Activated T-helper 9 cell treated with anti-CD3 and anti-CD28 coated beads, Interleukin-2, amount 50 U/mL, for 16 hours (primary cell): ENCODE measurements at places on chromosomes 2 and 18.

GRCh38 chr18:32049393-32050171, 31.0 kb downstream of the RNF125 start:
- DNase-seq, result peak; percentile 18

DNA sequence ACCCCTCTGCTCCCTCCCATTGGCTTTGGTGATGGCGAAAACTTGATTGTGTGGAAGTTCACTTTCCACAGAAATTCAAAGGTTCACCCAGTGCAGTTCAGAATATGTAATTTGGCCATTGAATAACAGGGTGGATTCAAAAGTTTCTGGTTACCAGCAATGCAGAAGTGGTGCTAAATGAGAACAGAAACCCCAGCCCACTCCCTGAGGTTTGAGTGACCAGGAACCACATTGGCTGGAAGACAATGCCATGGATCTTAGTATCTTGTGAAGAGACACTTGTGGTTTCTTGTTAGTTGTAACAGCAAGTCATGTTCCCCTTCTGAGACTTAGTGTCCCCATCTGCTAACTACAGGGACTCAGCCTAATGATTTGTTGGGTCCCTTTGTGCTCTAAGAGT, 49.8 kb downstream of the QPCT start:
- no peak for DNase-seq

DNA sequence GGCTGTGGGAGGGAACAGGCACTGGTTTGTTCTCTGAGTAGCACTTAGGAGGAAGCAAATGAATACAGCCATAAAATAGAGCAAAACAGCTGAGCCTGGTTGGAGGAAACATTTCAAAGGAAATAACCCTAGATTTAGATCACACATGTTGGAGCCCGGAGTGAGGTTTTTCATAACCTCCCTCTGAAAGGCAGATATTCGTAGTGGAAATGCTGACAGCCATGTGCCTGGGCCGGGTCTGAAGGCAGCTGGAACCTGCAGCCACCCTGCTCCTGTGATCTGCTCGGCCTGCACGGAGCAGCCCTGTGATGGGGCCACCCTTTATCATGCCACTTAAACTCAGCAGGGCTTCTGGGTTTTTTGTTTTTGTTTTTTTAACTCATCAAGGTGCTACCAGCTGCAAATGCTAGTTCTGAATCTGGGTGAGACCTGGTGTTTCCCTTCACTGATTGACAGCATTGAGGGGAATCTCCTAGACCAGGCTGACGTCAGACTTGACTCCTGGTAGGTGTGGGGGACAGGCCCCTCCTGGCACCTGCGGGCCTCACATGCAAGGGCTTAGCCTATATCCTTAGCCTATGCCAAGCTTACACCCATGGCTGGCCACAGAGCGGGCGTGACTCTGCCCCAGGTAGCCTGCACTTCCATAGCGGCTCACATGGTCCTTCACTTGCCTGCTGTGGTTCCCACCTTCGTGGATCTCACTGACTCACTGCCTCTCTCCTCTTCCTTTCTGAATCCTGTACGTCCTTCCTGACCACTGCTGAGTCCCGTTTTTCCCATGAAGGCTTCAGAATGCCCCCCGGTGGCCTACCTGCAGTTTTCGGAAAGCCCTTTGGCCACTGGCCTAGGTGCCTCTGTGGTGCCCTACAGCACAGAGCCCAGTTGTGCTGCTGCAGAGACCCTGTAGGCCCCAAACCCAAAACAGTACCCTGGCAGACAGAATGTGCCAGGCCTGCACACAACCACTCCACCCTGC, 217.3 kb downstream of the SEPTIN10 start:
- no peak for DNase-seq

DNA sequence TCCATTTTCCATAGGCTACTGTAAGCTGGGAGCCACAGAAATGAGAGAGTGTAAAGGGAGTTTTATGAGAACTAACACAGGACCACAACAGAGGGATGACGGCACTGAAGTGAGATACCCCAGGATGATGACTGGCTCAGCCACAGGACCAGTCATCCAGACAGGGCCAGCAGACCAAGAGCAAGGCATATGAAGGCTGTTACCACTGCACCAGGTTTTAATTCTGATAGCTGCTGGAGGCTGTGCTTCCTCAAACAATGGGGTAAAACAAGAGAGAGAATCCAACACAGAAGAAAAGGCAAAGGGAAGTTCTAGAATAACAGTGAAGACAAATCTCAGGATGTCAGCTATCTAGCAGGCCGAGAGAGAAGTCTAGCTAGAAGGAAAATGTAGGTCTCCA, 94.9 kb downstream of the BCL2 start:
- peak; percentile 36 for DNase-seq

DNA sequence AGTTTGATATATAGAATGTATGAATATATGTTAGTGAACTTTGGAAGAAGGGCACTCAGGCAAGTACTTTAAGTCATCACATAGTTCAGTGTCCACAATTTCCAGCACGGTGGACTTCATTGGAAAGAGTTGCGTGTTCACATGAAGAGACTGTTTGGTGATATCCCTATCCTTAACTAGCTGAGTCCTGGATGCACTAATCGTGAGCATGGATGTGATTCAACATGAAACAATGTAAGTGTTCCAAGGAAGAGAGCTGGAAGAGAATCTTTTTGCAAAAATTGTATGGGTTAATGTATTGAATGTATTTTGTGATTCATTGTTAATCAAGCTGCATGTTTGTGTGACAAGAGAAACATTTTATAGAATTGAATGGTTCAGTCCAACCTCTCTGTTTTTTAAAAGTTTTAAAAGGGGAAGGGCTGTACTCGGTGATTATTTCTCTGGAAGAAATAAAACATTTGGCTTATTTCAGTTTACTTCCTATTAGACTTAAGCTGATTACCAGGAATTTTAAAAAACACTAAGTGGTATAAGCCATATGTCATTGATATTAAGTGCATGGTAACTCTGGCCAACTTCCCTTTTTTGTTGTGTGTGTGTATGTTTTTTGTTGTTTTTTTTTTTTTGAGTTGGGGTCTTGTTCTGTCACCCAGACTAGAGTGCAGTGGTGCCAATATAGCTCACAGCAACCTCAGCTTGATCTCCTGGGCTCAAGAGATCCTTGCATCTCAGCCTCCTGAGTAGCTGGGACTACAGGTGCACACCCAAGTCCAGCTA, 8.6 kb downstream of the XRCC5 start:
- no peak for DNase-seq

GRCh38 chr2:66334237-66335029, 100.5 kb upstream of the MEIS1 start:
- DNase-seq, result no peak

DNA sequence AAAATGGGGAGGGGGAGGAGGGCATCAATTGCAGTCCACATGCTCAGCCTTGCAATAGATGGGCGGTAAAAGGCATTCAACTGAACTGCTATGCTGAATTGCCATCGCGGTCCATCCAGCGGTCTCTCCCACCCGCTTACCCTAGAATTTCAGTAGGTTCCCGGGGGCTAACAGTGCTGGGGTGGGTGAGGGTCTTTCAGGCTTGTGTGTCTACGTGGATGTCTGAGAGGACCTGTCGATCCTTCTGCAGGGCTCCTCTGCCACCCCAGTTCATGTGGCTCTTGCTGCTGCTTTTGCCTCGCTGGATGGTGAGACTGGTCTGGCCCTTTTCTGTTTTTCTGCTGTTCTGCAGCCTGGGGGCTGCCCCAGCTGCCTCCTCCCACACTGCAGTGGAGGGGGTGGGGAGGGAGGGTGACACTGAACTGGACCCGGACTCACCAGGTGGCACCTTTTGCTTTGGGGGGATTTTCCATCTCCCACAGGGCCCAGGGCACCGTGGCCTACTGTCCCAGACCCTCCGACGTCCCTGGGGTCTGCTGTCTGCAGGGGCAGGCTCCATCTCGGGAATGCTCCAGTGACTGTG, 14.1 kb downstream of the ACKR3 start:
- DNase-seq, result no peak

DNA sequence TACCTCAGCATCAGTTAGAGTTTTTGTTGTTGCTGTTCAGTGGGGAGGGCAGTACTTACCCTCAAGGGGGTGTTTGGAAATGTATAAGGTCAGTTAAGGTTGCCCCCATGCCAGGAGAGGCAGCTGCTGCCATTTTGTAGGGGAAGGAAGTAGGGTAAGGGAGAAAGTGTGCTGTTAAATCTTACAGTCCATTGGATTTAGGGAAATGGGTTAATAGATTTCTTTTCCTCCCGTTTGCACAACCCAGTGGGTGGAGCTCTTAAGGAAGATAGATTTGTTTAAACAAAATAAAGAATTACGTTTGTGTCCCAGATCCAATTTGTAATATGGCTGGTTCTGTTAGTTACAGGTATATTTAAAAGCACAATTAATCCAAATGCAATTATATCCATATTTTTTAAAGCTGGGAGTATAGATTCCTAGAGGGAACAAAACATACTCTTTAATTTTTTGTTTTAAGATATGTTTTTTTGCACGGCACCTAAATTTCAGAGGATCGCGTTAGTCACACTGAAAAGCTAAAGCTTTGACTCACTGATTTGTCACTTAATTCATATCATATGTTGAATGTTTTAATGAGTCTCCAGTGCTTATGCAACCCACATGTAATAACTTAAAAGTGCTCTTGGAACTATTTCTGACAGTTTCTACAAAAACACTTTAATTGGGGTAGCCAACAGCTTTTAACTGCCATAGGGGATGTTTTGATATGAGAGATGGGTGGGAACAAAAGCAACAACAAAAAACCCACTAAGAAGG, 9.0 kb upstream of the CWC22 start:
- no peak for DNase-seq

DNA sequence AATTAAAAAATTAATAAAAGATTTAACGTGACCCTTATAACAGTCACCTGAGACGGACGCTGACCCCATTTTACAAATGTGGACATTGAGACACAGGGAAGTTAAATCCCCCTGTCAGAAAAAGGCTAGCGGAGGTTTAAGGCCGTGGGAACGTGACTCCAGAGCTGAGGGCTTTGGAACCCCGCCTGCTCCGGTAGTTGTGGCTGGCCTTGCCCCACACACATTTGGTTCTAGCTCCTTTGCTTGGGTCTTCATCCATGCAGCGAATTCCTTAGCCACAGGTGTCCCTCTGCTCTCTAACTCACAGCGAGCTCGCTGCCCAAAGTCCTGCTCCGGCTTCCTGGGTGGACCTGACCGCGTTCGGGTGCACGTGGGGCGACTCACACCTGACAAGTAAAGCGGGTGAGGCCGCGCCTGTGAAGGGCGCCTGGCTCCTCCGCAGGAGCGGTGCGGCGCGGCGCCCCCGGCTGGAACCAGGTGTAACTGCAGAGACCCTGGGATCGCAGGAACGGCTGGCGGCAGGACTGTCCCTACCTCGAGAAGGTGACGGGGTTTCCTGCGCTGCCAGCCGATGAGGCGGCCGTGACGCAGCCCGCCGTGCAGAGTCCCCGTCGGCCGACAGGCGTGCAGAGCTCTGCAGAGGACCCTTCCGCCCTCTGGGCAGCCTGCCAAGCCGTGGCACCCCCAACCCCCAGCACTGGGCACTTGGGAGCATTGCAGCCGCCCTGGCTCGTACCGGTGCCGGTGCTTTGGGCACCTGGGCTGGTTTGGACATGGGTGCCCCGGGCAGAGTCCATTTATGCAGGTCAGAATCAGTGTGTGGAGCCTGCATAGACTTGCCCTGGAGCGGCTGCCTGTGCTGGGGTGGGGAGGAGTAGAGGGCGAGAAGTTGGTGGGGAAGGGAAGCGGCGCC, 2.4 kb upstream of the PROC start:
- peak; percentile 73 for DNase-seq

DNA sequence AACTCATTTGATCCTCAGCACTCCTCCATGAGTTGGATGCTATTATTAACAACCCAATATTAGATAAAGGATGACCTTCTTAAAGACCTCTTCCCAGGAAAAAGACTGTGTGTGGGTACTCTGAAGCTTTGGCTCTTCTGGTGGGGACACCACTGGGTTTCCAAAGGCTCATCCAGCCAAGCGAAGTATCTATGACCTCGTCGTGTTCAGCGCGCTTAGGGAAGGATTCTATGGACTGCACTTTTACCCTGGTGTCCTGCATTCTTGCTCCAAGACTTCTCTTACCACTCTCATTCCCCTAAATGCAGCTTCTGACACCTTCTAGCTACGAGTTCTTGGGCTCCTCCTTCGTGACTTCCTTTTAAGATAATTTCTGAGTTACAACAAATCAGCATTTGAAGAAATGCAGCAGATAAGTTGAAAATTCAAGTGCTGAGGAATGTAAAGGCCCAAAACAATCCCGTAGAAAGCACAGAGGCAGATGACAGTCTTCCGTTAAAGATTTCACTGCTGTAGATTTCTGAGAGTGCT, 673 bp upstream of the HNMT start:
- no peak for DNase-seq

DNA sequence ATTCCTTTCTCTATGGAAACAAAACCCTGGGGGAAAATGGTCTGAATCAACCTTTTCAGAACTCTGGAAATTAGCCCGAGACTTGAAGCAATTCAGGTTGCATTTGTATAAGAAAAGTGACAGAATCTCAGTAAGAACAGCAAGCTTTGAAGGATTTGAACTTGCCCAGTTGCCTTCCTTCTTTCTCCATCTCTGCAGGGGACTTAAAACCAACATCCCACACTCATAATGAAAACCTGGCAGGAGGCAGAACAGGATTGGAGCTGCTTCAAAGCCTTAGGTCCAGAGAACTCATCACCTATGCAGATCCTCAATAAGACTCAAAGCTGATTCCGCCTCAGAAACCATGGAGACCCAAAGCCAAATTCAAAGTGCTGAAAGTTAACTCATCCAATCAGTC, 790.5 kb upstream of the ID2 start:
- DNase-seq, result no peak

DNA sequence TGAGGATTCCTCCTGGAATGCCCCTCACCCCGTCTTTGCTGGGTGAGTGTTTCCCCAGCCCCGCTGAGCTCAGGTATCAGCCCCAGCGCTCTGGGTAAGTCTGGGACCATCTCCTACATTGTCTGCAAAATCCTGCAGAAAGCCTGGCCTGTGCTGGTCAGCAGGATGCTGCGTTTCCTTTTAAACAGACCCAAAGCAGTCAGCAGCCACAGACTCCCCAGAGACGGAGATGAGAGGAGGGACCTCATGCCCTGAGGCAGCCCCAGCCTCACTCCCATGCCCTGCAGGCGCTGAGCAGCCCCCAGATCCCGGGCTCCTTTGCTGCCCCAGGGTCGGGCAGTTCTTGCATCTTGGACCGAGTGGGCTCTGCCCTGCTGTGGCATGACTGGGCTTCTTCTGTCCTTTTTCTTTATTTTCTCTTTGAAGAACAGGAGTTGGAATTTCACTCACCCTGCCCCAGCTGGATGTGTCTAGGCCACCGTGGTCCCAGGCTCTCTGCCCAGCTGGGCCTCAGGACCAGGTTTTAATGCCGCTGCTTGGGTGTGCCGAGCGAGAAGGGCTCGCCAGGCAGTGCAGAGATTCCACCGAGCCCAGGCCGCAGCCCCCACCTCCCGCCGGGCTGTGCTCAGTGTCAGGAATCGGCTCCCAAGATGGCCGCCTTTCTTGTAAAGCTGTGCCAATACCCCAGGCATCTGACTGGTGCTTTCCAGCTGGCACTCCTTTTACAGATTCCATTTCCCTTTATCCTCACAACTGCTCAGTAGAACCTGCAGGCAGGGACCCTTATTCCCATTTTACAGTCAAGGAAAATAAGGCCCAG, 43.6 kb downstream of the ODC1 start:
- no peak for DNase-seq
